Fibroblast of villous mesenchyme (primary cell): ENCODE measurements at places on chromosomes 1 and 21. TPM values are rescaled to one million over a fixed set of nuclear protein-coding genes. Genes with fewer than 3 reads are reported as not detected.

TNFRSF1B gene
- 8.7 and 25.9 TPM in 2 replicates for total RNA-seq

PPIAL4G gene
- not detected in 2 replicates for total RNA-seq

GBP7 gene
- total RNA-seq = not detected in 2 replicates

ZNF648 gene
- total RNA-seq = not detected in 2 replicates

PODN gene
- 8.7 and 9.1 TPM in 2 replicates for total RNA-seq

CLCA4 gene
- not detected in 2 replicates for total RNA-seq

BNIPL gene
- total RNA-seq = under 0.01 TPM in 2 replicates

NUDT17 gene
- total RNA-seq = 6.0 and 6.8 TPM in 2 replicates

PLA2G2D gene
- total RNA-seq = not detected in 2 replicates

KRTAP19-6 gene
- total RNA-seq = not detected in 2 replicates

KRTAP12-2 gene
- not detected in 2 replicates for total RNA-seq

SLC44A5 gene
- under 0.01 TPM in 2 replicates for total RNA-seq

- peak; percentile 25 for DNase-seq
These were observed 794.7 kb upstream of the ADAMTS5 start for GRCh38 chr21:27761623-27762022.

GRCh38 chr1:184112176-184112948, 60.8 kb downstream of the TSEN15 start:
- DNase-seq = no peak

- no peak for DNase-seq
These were observed 70.8 kb upstream of the ARHGEF16 start for GRCh38 chr1:3383679-3384078.

GRCh38 chr1:71834601-71835441, 447.5 kb downstream of the NEGR1 start:
- peak; percentile 22 for DNase-seq

GRCh38 chr1:228402641-228403025, 4.0 kb downstream of the TRIM11 start:
- no peak for DNase-seq

DNA sequence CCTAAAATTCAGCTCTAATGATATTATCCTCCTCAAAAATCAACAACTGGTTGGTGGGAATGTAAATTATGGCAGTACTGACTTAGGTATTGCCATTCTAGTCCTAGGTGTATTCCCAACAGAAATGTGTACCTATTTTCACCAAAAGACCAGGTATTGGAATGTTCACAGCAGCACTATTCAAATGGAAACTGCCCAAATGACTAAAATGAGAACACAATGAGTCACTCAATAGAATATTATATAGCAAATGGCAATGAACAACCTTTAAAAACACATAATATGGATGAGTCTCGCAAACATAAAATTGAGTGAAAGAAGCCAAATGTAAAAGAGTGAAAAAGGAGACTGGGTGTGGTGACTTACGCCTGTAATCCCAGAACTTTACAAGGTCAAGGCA, 44.9 kb downstream of the GADD45A start:
- no peak for DNase-seq

DNA sequence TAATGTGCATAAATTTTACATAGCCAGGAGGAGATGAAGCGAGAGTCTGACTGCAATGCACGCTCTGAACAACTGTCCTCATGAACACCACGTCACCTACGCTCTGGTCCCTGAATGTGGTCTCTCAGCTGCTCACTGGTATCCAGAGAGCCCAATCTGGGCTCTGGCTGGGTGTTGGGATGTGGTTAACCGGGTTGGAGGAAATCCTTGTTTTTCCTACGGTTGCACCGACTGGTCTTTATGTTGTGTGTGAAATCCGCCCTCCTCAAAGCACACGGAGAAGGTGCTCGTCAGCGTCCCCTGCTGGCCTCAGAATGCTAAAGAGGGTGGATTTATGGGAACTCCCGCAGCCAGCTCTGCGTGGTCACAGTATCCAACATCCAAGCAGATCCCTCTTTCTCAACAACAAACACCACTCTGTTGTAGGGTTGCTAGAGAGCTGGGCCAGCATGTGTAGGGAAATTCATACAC, 51.8 kb upstream of the FAM89A start:
- peak; percentile 62 for DNase-seq

GRCh38 chr1:1230656-1231399, 973 bp downstream of the SDF4 start:
- peak; percentile 78 for DNase-seq

DNA sequence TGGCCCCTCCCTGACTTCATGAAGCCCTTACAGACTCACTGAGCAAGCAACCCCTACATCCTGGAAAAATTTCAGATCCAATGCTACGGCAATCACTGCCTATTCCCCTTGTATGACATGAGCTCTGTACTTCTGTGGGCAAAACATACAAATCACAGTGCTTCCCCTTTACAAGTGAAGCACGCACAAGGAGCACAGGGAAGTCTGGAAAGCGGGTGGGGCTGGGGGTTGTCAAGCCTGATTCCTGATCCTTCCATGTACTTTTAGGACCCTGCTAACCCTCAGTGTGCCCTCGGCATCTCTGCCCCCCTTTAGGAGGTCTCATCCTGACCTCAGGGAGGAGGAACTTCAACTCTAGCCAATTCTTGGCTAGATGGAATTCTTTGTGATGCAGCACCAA, 405.7 kb upstream of the POU3F1 start:
- DNase-seq = no peak

DNA sequence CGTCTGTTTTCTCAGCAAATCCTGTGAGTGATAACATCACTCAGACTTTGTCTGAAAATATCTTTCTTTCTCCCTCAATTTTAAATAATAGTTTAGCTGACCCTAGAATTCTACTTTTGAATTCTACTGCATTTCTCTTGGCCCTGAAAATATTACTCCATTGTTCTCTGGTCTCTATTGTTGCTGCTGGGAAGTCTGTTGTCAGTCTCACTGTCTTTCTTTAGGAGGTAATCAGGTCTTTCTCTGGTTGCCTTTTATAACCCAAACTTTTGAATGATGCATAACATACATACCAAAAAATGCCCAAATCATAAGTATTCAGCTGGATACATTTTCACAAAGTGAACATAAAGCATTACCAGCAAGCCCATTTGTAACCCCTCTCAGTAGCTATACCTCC, 100.0 kb downstream of the MATN1 start:
- DNase-seq = no peak

DNA sequence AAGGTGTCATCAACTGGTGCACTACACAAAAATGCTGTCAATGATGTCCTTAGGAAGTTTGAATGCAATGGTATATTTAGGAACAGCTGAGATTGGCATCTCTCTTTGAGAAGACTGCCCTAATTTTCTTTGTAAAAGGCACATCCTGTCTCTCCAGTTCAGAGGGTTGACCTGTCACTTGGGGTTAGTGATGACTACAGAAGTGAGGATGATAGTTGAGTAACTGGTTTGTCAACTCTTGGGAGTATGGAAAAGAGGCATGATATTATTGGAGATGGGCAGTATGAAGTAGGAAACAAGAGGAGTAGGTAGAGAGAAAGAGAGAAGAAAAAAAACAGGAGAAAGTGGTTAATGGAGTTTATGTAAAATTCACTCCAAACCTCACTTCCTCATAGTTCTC, 40.4 kb upstream of the PIGC start:
- no peak for DNase-seq

- DNase-seq = no peak
These were observed 273.7 kb downstream of the NTNG1 start for GRCh38 chr1:107414550-107414949.

GRCh38 chr1:28409090-28409489, 39.5 kb downstream of the PHACTR4 start:
- no peak for DNase-seq

DNA sequence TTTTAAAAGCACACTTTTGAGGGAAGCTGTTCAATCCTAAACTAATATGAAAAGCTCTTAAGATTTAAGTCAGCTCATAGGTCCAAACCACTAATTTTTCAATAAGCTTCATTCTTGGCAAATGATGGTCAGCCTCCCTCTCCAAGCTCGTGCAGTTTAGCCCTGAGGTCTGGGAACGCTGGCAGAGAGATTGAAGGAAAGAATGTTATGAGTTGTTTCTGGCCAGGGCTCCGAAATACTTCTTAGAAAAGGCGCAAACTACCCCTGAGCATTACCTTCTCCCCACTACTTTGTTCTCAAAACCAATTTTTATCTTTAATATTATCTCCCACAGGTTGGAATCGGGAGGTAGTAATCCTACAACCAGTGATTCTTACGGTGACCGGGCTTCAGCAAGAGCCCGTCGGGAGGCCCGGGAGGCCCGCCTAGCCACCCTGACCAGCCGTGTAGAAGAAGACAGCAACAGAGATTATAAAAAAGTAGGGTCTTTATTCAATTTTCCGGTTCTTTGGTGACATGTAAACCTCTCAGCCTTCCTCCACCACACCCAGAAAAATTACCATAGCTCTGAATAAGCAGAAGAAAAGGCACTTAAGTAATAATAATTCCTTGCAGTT, 147.7 kb downstream of the SYT2 start:
- DNase-seq = no peak

GRCh38 chr1:6110326-6110725, 64.6 kb downstream of the KCNAB2 start:
- no peak for DNase-seq

GRCh38 chr1:22142315-22143064, 407 bp downstream of the WNT4 start:
- DNase-seq = peak; percentile 37

DNA sequence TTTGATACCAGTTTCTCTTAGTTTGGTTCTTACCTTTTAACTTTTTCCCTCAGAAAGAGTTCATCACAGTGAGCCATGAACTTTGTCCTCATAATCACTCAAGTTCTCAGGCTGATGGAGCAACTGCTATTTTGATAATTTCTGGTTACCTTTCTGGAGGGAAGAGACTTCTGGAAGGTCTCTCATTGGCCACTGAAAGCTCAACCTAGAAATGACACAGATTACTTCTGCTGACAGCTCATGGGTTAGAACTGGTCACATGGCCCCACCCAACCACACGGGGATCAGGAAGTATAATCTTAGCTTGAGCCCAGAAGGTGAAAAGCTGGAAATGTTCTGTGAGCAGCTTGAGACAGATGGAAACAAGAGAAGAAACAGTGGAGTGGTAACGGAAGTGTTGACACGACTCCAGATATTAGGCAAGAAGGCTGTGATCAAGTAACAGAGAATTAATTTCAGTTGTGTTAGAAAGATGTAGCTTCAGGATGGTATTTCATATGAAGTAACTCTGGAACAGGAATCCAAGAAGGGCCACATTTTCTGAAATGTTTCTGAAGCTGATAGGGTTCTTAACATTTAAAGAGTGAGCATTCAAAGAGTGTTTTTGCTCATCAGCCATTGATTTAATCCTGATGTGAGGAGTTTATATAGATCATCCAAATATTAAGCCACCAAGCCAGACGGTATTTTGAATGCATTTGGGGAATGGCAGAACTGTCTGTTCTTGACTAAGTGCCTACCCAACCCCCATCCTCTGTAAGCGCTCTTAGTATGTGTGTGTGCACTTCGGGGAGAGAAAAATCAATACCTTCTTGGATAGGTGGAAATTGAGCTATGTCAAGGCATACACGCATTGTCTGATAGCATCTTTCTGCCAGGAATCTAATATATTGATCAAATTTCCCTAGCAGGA, 21.9 kb upstream of the XPR1 start:
- DNase-seq = no peak

- DNase-seq = no peak
These were observed 100.7 kb downstream of the COLGALT2 start for GRCh38 chr1:183936791-183937190.

GRCh38 chr1:1567152-1567875, 7.3 kb downstream of the SSU72 start:
- DNase-seq = no peak

- peak; percentile 60 for DNase-seq
These were observed 249.9 kb downstream of the FMN2 start for GRCh38 chr1:240341365-240342250.

- no peak for DNase-seq
These were observed 836 bp downstream of the CD2 start for GRCh38 chr1:116755066-116755465.

DNA sequence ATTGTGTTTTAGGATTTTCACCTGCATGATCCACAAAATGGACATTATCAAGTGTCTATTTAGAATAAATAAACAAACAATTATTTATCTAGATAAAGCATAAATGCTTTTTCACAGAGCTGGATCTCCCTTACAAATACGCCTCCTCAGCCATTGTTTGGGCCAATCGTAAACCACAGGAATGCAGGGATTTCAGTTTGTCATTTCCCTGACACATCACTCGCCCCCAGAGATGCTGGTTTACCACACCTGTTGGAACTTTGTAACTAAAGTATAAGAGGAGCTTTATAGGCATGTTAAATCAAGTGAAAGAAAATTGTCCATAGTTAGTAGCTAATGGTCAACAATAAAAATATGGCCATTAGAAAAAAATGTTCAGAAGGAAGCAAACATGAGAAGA, 40.3 kb downstream of the GPR88 start:
- no peak for DNase-seq

GRCh38 chr1:89611721-89612120, 21.2 kb upstream of the LRRC8C start:
- DNase-seq = no peak

GRCh38 chr1:13583595-13583965, at the start of gene PDPN:
TSS of gene PDPN (plus strand) at chr1:13583832. CDS start at chr1:13584034, 202 bp downstream.
- peak; percentile 83 for DNase-seq

- DNase-seq = peak; percentile 18
These were observed 50.2 kb downstream of the DENND1B start for GRCh38 chr1:197725044-197725443.

GRCh38 chr1:36911561-36912364, 122.6 kb downstream of the GRIK3 start:
- no peak for DNase-seq

DNA sequence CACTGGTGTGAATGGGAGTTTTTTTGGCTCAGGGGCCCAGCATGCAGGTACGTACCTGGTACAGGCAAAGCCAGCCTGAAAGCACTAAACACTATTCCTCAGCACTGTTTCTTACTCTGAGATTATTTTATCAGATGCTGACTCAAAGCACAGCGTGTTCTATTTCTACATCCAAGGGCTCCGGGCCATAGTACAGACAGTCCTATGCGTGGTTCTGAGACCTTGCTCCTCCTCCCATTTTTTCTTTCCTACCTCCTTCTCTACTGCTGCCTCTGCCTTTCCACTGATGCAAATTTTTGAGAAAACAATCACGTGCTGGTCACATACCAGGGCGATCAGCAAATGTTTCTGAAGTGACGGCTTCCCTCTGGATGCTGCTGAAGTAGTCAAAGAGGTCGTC, 36.3 kb downstream of the PDPN start:
- peak; percentile 91 for DNase-seq

DNA sequence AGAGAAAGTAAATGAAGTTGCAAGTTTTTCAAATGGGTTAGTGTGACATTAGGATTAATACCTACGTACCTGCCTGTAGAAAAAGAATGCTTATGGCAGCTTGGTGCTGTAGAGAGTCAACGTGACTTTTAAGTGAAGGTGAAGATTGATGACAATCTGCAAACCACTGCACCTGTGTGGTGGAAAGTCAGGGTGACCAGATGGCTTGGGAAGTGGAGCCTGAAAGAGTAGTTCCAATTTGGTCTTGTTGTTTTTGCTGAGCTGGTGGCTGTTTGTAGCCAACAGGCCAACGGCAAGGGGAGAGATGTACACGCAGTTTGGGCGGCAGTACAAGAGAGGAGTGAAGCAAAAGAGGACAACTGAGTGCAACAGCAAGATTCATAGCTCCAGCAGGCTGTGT, 78.1 kb upstream of the JAK1 start:
- DNase-seq = no peak

- DNase-seq = no peak
These were observed 5.8 kb downstream of the ZMYND12 start for GRCh38 chr1:42450061-42450460.
